ENCODE measurements at places on chromosomes 1 and 21.

GRCh38 chr1:55010887-55011217, 12.1 kb downstream of the BSND start:
- DNase-seq: no peak

GRCh38 chr1:155226910-155227260, 18.4 kb downstream of the MTX1 start:
- DNase-seq: no peak

- DNase-seq: no peak
These were observed 17.5 kb upstream of the PRELP start for GRCh38 chr1:203458078-203458477.

DNA sequence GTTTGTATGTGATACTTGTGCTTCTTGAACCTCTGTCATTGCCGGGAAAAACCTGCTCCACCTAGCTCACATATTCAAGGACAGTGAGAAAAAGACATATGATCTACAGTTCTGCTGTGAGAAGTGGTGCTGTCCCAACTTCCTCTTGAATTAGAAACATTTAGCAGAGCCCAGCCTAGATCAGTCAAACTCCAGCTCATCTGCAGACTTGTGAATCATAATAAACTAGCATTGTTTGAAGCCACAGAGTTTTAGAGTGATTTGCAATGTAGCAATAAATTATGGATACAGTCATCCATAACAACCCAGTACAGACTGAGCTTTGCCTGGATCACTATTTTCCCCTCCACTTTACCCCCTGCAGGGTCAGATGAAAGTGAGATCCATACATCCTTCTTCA, 497.8 kb downstream of the PLA2G4A start:
- DNase-seq: no peak

DNA sequence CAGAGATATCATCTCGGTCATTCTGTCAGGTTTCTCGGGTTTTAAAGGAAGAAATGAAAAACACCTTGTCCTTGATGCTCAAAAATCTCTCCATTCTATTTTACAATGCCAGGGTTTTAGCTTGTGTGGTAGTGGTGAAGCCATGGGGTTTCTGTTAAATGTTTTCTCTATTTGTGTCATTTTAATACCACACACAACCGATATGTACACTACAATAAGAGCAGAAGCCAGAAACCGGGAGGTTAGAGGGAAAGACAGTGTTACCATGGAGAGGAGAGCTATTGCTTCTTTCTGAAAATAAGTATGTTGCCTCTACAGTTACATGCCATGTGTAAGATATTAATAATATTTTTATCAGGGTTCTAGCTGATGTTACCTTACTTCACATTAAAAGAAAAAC, 2.8 kb downstream of the SLC35D1 start:
- DNase-seq: no peak

GRCh38 chr1:54800041-54800898, 853 bp downstream of the TTC22 start:
- DNase-seq: no peak

DNA sequence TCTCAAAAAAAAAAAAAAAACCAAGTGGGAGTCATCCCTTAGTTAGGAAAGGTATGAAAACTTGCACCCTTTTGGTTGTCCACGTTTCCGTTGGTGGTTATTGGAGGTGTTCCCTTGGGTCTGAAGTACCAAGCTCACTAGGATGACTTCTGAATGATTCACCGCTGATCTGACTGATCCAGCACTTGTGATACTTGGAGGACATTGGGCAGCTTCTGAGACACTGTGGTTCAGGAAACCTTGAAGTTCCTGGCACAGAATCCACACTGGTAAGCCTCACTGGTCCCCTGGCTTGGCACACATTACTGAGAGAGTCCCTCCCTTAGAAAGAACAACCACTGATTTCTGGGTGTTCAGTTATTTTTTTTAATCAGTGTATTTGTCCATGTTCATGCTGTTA, 91.9 kb downstream of the RYR2 start:
- no peak for DNase-seq

- no peak for DNase-seq
These were observed 698.6 kb downstream of the PLA2G4A start for GRCh38 chr1:187527346-187527745.

DNA sequence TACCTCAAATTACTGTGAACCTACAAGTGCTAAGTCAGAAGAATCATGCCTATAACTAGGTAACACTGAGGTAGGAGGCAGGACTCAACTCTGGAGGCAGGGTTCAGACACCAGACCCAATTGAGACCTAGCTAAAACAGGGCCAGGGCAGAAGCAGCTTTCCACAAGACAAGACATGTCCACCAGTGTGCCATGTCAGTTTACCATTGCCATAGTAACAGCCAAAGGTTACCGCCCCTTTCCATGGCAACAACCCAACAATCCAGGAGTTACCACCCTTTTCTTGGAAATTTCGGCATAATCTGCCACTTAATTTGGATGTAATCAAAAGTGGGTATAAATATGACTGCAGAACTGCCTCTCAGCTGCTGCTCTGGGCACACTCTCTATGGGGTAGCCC, 432.3 kb downstream of the DPYD start:
- no peak for DNase-seq
